ENCODE measurements at places on chromosomes 11 and 22. TPM values are rescaled to one million over a fixed set of nuclear protein-coding genes. Genes with fewer than 3 reads are reported as not detected.

- no peaks in the 10 kb centered on the region for H3K36me3 ChIP-seq
- no peak overlapping the region for H3K4me3 ChIP-seq
- H3K4me1 ChIP-seq, result no peaks in the 10 kb centered on the region
- H3K27ac ChIP-seq, result no peak overlapping the region
- DNase-seq, result no peak
- no peaks in the 10 kb centered on the region for H3K27me3 ChIP-seq
Measured at GRCh38 chr22:25372000-25372595, 152.7 kb downstream of the CRYBB2 start.

GRCh38 chr11:11430431-11430830 is 77.4 kb upstream of the CSNK2A3 start:
- no peak overlapping the region for H3K27ac ChIP-seq
- no peak for DNase-seq
- no peak overlapping the region for H3K4me3 ChIP-seq
- no peaks in the 10 kb centered on the region for H3K4me1 ChIP-seq

DNA sequence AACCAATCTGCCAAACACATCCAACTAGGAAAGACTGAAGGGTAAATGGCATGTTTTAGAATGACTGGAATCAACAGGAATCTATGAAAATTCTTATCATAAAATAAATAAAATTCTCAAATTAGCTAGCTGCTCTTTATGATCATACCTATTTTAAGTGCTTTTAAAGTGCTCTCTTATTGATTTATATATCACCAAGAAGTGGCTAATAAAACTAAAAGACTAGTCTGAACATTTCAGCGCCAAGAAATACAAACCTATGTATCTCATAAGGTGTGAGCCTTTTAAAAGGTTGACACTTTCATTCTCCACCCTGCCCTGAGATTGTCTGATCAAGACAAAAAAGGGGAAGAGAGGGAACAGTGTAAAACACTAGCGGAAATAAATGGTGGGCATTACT is 136.8 kb upstream of the ARHGAP42 start:
- no peak for DNase-seq
- no peak overlapping the region for H3K27ac ChIP-seq
- H3K4me3 ChIP-seq, result no peak overlapping the region

GRCh38 chr22:33678523-33678922 is 241.8 kb downstream of the LARGE1 start:
- no peaks in the 10 kb centered on the region for H3K27me3 ChIP-seq
- no peaks in the 10 kb centered on the region for H3K4me1 ChIP-seq
- no peak for DNase-seq
- no peak overlapping the region for H3K4me3 ChIP-seq

DNA sequence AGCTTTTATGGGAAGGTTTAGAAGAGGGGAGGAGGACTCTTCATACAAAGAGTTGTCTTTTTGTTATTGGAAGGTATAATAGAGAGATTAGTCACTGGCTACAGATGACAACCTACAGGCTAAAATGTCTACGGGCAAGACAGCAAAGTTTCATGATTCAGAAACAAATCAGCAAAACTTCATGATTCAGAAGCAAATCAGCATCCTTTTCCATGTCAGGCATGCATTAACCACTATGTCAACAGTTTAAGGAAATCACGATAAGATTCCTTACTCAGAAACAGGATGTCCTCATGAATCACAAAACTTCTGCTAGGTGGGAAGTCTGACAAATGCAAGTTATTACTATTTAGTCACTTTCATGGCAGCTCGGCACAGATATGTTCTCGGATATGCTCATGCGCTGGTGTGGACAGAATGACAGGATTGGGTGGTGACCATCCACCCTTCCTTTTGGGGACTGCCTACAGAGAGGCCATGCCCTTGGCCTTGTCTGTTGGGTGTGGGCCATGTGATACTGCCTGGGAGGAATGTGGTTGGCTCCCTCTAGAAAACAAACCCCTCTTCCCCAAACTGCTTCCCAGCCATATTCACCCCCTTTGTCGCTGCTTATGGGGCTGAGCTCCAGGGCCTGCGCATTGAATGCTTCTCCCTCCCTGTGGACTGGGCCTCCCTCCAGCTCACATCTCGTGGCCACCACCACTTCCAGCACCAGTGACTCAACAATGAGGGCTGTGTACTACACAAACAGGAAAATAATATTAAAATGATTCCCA is 10.1 kb downstream of the C11orf91 start:
- H3K4me3 ChIP-seq, result no peak overlapping the region
- H3K27ac ChIP-seq, result peak overlapping the region; percentile 88
- no peaks in the 10 kb centered on the region for H3K36me3 ChIP-seq
- H3K27me3 ChIP-seq, result no peaks in the 10 kb centered on the region
- peak; percentile 50 for DNase-seq

GRCh38 chr22:40363059-40363458 is 7.3 kb upstream of the SGSM3 start:
- DNase-seq, result no peak
- H3K36me3 ChIP-seq, result peaks cover 8% of the 10 kb centered on the region
- no peaks in the 10 kb centered on the region for H3K27me3 ChIP-seq
- H3K4me3 ChIP-seq, result no peak overlapping the region

DNA sequence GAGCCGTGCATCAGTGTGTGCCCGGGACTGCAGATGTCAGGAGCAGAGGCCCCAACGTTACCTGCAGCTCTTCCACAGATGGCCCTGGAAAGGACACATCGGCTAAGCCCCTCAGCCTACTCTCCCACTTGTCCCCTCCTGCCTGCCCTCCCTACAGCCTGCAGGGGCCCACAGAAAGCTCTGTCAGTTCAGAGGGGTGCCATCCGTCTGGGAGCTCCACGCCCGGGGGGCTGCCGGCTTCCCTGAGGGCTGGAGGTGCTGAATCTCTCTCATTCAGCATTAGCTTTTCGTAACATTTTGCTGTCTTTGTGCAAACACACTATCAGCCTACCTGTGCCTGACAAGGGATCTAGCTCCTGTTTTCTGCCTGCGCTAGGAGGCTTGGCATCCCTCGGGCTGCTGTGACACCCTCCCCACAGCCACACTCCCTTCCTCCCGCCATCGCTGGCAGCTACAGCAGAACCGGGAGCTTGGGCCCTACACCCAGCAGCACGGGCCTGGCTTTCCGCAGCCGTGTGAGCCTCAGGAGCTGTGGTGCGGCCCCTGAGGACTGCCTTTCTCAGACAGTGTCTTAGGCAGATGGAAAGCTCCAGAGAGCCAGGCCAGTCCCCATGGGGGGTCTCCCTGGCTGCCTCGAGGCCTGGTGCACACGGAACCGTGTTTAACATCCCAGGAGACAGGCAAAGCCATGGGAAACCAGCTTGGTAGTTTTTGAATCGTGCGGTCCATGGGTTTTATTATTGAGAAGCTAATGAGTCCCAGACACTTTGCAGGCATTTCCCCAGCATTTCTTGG is 198.3 kb upstream of the B3GAT1 start:
- no peak for DNase-seq
- no peak overlapping the region for H3K4me3 ChIP-seq
- no peaks in the 10 kb centered on the region for H3K27me3 ChIP-seq
- no peaks in the 10 kb centered on the region for H3K36me3 ChIP-seq
- no peak overlapping the region for H3K27ac ChIP-seq

- H3K4me1 ChIP-seq, result no peaks in the 10 kb centered on the region
- no peak overlapping the region for H3K4me3 ChIP-seq
- no peaks in the 10 kb centered on the region for H3K27me3 ChIP-seq
- no peak overlapping the region for H3K27ac ChIP-seq
- no peaks in the 10 kb centered on the region for H3K36me3 ChIP-seq
- peak; percentile 34 for DNase-seq
Measured at GRCh38 chr11:2655834-2656622, 43.8 kb downstream of the KCNQ1OT1 start.

GRCh38 chr11:41245184-41245583 is 214.3 kb downstream of the LRRC4C start:
- H3K4me1 ChIP-seq, result no peaks in the 10 kb centered on the region
- H3K4me3 ChIP-seq, result no peak overlapping the region
- H3K27me3 ChIP-seq, result no peaks in the 10 kb centered on the region
- H3K36me3 ChIP-seq, result no peaks in the 10 kb centered on the region
- no peak overlapping the region for H3K27ac ChIP-seq

DNA sequence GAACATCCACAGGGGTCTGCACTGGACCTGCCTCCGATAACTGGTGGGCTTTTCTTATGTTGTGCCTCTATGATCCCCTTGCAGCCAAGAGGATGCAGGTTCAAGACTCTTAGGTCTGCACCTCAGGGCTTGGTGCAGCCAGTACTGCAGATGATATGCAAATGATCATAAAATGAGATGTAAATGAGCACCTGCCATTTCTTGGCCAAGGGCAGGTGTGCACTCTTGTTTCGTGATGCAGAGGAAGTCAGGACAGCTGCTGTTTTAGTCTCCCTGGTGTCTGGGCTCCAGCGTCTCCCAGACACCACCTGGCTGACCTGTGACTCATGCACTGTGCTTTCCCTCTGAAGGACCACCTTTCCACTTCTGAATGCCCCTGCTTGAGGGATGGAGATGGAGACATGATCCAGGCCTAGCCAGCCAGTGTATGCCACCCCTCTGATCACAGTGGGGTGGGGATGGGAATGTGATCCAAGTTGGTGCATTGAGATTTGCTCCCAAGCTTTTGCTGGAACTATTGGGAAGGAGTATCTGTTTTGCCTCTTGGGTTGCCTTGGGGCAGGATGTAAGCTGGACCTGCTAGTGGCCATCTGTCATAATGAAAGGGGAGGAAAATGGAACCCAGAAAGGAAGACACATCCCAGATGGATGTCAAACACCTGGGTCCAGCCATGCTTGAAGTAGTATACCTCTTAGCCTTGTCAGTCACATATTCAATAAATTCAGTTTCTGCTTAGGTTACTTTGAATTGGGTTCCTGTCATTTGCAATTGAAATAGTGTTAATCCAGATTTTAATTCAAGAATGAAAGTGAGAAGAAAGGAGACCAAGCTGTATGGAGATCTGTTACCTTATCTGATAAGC is 3.3 kb upstream of the KCNJ11 start:
- no peak for DNase-seq
- H3K4me3 ChIP-seq, result no peak overlapping the region
- no peaks in the 10 kb centered on the region for H3K36me3 ChIP-seq
- peaks cover 17% of the 10 kb centered on the region for H3K4me1 ChIP-seq

DNA sequence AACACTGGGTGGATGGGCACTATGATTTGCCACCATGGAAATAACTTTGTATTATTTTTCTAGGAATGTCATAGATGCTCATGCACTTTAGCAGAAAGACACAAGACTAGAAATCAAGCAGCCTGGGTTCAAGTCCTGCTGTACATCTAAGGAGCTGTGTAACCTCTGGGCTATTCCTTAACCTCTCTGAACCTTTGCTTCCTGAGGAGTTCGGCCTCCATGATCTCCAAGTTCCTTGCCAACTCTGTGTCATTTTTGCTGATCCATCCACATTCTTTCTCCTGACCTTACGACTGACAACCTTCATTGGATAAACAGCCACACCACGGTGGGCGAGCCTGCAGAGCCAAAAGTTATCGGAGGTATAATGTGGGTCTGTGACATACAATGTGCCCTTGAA is 24.1 kb downstream of the ETS1 start:
- no peak overlapping the region for H3K27ac ChIP-seq
- peaks cover 8% of the 10 kb centered on the region for H3K4me1 ChIP-seq
- H3K4me3 ChIP-seq, result no peak overlapping the region
- no peak for DNase-seq
- no peaks in the 10 kb centered on the region for H3K27me3 ChIP-seq

GRCh38 chr11:64000740-64001483 is 14.7 kb downstream of the OTUB1 start:
- H3K4me3 ChIP-seq, result no peak overlapping the region
- no peak overlapping the region for H3K27ac ChIP-seq
- no peak for DNase-seq
- peaks cover 8% of the 10 kb centered on the region for H3K36me3 ChIP-seq
- H3K4me1 ChIP-seq, result peaks cover 48% of the 10 kb centered on the region

GRCh38 chr11:11977206-11977938 is 31.1 kb downstream of the DKK3 start:
- peak overlapping the region; percentile 29 for H3K27ac ChIP-seq
- no peak for DNase-seq
- H3K4me3 ChIP-seq, result no peak overlapping the region
- H3K27me3 ChIP-seq, result no peaks in the 10 kb centered on the region

GRCh38 chr22:44098966-44099530 is 74.9 kb downstream of the PARVB start:
- no peak for DNase-seq
- no peaks in the 10 kb centered on the region for H3K36me3 ChIP-seq
- H3K27me3 ChIP-seq, result no peaks in the 10 kb centered on the region
- no peak overlapping the region for H3K4me3 ChIP-seq

GRCh38 chr22:45344334-45344733 is 34.6 kb downstream of the FAM118A start:
- H3K4me3 ChIP-seq, result no peak overlapping the region
- no peaks in the 10 kb centered on the region for H3K27me3 ChIP-seq
- no peaks in the 10 kb centered on the region for H3K4me1 ChIP-seq
- H3K27ac ChIP-seq, result no peak overlapping the region

DNA sequence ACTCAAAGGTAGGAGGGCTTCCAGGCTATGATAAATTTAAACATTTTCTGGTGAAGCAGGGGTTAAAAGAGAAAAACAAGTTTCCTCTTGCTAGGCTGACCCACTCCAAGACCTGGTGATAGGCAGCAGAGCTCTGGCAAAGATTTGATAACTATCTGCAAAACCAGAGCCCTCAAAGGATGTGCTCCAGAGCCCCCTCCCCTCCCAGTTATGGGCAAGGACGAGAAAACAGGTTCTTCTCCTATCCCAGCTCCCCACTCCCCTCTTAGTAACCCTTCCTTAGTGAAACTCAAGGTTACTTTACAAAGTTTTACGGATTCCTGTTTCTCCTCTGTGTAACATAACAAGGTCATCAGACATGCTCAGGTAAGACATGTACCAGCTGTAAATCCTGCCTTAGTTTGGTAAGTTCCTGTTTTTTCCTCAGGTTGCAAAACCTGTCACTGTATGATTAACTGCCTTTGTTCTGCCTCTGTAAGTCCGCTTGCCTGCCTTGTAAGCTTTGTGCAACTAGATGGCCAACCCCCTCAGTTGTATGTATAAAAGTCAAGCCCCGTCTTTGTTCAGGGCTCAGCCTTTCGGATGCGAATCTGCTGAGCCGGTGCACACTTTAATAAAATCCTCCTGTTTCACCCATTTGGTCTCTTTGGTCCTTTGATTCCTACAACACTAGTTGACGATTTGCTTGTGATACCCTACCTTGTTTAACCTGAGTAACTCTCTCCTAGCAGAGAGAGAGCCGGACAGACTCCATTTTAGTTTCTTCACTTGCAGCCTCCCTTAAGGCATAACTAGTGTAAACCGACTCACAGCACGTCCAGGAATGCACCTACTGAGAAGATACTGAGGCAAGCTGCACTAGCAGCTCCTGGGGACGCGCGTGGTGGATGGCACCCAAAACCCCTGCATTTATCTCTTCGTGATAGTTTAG is 13.9 kb downstream of the APOBEC3H start:
- no peaks in the 10 kb centered on the region for H3K4me1 ChIP-seq
- H3K27ac ChIP-seq, result no peak overlapping the region
- no peaks in the 10 kb centered on the region for H3K36me3 ChIP-seq
- H3K27me3 ChIP-seq, result no peaks in the 10 kb centered on the region

GRCh38 chr11:93288079-93288478 is 42.5 kb upstream of the DEUP1 start:
- H3K27me3 ChIP-seq, result no peaks in the 10 kb centered on the region
- no peak overlapping the region for H3K27ac ChIP-seq
- no peak overlapping the region for H3K4me3 ChIP-seq
- no peaks in the 10 kb centered on the region for H3K4me1 ChIP-seq
- peak; percentile 36 for DNase-seq

OR8D1 gene
- total RNA-seq, result not detected

MMP12 gene
- total RNA-seq, result not detected

MLC1 gene
- total RNA-seq, result not detected

JAML gene
- total RNA-seq, result 0.99 TPM

C1QTNF5 gene
- total RNA-seq, result 28.8 TPM

OR6T1 gene
- not detected for total RNA-seq

SLC22A8 gene
- not detected for total RNA-seq

GLYAT gene
- 0.99 TPM for total RNA-seq

FOLH1 gene
- 0.52 TPM for total RNA-seq

HTR3B gene
- total RNA-seq, result not detected

CSRP3 gene
- total RNA-seq, result not detected

Data from body of pancreas (tissue), 4 donors.